ENCODE measurements at places on chromosomes 11 and 22.

DNA sequence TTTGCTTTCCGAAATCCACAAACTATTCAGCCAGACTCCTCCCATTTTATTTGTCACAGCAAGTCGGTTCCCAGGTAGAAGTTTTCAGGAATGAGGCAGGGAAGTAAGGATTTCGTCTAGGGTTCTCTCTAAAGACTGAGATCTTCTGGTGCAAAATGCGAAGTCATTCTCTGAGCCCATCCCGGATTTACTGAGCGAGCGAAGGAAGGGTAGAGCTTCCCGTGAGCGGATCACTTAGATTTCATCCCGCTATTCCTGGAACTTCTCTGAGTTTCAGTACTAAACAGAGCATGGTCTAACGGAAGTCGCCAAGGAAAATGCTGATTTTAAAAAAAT is 3.1 kb upstream of the CALCA start:
- no peak for DNase-seq

GRCh38 chr11:74682731-74683278 is 48.4 kb downstream of the CHRDL2 start:
- DNase-seq = no peak

DNA sequence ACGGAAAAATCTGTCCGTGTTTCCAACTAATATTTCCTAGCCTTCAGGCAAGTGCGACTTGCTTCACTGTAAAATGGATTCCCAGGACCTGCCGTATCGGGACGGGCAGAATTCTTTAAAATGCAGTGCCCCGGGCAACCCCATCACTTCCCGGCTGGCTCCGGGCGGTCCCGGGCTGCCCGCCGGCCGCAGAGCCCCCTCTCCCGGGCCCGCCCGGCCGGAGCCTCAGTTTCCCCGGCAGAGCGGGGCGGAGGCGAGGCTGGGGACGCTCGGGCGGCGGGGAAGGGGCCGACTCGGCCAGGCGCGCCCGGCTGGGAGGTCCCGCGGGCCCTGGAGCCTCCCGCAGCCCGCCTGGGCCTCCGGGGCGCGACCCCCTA is 84.2 kb upstream of the WNT7B start:
- no peak for DNase-seq

DNA sequence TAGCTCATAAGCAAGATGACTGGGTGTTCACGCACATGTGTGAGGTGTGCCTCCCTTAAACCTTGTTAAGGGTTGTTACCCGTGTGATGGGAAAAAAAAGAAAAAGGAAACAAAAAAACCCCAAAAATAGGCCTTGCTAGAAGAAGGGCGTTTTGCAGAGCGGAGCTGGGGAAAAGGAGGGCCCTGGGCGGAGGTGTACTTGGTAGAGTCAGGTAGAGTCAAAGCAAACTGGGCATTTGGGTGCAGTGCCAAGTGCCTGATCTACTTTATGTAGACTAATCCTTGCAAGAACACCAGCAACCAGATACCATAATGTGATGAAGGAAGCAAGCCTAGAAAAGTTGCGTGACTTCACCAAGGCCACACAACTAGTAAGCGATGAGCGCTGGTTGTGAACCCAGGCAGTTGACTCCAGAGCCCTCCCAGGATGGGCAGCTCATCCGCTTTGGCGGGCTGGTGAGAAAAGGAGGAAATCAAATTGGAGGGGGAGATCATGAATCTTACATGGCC is 1.2 kb upstream of the TIRAP start:
- no peak for DNase-seq

- DNase-seq = no peak
Measured at GRCh38 chr11:16373768-16374167, 17.4 kb upstream of the SOX6 start.

GRCh38 chr11:597166-597725 is 18.5 kb downstream of the IRF7 start:
- DNase-seq = no peak

GRCh38 chr11:60064111-60064510 is 7.6 kb downstream of the MS4A3 start:
- DNase-seq = no peak

- DNase-seq = peak; percentile 90
Measured at GRCh38 chr22:37225481-37225880, 13.2 kb upstream of the SSTR3 start.

DNA sequence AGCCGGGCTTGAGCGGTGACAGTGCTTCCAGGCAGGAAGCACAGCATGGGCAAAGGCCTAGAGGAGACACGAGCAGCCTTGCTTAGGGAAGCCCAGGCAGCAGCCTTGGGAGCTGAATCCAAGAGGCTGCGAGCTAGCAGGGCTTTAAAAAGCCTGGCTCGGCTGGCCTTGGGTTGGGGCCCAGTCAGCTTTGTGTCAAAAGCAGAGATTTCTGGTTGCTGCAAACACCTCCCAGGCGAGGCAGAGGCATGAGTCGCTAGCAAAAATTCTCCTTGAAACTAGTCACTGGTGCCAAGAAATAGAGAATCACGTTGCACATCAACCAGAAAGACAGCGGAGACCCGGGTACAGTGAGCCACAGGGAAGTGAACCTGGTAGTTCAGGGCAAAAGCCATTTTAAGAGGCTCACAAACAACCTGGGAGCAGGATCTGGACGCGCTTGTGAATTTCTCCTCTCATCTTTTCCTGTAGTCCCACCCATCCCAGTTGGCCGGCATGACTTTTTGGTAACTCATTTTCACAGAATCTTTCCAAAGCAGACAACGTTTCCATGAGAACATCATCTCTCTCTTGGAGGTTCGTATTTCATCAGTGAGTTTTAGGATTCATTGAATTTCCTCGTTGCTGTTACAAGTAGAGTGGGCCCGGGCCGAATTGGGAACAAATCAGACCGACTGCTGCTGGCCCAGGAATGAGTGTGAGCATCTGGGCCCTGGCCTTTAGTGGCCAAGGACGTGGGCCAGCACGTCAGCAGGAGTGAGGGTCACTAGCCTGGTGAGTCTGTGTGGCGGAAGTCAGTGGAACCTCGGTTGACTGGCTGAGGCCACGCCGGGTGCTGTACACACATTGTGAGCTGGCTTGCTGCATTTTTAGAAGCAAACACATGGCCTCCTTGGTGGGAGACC is 16.4 kb upstream of the FGF4 start:
- DNase-seq = no peak

DNA sequence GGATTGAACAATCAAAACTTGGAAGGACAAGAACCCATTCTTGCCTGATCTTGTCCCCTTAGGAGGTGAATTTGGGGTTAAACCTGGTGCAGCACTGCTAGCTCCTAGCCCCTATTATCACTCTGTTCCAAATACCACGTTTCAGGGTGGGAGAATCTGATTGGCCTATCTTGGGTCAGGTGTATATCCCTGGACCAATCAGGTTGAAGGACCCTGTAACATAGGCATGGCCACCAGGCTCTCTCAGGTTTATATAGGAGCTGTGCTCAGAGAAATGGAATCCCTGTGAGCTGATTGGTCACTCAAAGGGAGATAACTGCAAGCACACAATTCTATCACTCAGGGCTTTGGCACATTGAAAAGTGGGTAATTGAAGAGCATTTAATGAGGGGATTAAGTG is 26.6 kb upstream of the AMPD3 start:
- DNase-seq = no peak

- DNase-seq = no peak
Measured at GRCh38 chr11:44718057-44718456, 8.7 kb upstream of the TSPAN18 start.

- no peak for DNase-seq
Measured at GRCh38 chr11:92628401-92629292, 340.8 kb upstream of the MTNR1B start.

- DNase-seq = no peak
Measured at GRCh38 chr11:46348566-46349401, 1.5 kb downstream of the DGKZ start.

DNA sequence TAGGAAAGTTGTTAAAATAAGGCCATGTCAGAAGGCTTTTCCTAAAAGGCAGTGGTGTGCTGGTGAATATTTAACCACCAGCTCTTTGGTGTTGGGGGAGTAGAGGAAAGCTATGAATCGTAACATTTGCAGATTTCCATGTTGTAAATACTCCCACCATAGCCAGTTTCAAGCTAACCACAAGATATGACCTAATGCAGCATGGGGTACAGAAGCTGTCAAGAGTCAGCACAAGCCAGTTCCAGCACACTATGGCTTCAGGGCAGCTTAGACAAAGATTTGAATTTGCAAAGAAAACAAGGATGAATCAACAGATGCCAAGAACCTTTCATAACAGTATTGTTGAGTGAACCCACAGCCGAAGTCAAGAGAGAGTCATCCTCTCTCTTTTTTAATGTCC is 40.0 kb downstream of the COMMD9 start:
- no peak for DNase-seq

GRCh38 chr11:63915961-63916836 is 765 bp downstream of the RCOR2 start:
- DNase-seq = peak; percentile 68

DNA sequence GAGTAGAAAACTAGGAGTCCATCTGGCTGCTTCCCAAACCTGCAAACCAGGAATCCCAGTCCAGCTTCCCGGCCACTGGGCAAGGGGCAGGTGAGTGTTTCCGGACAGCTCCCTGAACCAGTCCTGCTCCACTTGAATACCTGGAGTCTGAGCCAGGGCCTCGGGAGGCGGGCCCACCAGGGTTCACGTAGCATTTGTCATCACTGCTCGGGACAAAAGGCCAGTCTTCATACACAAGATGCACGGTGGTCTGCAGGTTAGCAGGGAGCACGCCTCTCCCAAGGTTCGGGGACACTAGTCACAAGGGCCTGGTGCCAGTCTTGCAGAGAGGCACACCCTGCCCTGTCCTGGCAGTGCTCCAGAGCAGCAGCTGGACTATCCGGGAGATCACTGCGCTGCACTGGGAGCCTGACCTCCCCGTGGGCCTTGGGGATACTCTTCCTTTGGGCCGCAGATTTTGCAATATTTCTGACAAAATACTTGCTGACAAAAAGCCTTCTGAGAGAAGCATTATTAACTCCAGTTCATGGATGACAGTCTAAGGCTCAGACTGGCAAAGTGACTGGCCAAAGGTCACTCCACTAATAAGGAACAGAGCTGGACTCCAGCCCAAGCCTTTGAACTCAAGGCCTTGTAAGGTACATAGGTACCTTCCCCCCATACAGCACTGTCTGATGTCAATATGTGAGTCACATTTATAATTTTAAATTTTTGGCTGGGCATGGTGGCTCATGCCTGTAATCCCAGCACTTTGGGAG is 25.1 kb downstream of the CD6 start:
- DNase-seq = no peak

DNA sequence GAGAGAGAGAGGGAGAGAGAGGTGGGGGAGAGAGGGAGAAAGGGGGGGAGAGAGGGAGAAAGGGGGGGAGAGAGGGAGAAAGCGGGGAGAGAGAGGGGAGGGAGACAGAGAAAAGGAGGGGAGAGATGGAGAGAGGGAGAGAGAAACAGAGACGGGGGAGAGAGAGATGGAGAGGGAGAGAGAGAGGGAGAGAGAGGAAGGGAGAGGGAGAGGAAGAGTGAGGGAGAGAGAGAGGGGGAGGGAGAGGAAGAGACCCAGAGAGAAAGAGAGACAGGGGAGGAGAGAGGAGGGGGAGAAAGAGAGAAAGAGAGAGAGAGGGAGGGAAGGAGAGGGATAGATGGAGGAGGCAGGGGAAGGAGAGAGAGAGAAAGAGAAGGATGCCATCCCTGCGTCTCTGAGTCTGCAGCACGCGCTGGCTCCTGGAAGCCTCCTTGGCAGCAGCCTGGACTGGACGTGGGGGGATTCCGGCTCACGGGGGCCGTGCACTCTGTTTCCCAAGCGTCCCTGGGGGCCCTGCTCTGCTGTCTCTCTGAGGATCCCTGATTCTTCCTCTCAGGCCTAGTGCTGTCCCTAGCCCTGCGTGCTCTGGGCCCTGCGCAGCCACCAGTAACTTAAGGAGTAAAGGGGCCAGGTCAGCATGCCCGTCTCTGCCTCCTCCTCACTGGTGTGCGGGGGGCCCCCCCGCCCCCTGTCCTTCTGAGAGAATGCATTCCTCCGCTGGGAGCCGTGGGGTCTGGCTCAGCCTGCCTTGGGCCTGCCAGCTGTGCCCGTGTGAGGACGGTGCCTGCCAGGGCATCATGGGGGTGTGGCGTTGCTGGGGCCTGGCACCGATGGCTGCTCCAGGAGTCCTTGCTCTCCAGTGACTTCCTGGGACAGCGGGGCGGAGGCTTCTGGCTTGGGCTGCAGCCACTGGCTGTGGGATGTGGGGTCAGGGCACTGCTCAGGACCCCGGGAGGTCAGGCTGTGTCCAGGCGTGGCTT is 429.5 kb downstream of the TBC1D22A start:
- no peak for DNase-seq

DNA sequence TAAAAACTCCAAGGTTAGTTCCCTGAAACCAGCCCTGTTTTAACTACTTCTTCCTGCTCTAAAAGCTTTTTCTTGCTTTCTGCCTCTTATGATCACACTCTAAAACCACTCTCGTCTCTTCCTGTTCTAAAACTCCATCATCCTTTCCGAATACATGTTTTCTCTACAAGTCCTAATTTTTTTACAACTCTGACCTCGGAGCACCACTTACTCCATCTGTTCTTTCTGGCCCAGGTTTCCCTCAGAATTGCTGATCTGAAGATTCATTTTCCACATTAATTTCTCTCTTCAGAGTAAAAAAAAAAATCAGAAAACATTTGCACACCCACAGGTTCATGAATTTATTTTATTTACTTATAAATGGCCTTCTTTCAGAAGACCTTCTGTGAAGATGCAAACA is 265.7 kb upstream of the CADM1 start:
- no peak for DNase-seq

DNA sequence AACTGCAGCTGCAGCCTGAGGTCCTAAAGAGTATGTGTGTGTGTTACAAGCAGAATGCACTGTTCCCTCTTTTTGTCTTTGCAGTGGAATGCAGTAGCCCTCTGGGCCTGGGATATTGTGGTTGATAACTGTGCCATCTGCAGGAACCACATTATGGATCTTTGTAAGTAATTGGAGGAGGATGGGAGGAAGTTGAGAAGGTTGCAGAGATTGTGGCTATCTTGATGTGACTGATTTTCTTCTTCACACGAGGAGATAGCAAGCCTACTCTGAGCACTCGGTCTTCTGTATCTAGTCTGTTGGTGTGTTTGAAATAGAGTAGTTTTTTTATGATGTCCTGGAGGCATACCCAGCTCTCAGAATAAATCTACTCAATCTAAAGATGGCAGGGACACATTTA is 2.3 kb downstream of the RBX1 start:
- DNase-seq = no peak

DNA sequence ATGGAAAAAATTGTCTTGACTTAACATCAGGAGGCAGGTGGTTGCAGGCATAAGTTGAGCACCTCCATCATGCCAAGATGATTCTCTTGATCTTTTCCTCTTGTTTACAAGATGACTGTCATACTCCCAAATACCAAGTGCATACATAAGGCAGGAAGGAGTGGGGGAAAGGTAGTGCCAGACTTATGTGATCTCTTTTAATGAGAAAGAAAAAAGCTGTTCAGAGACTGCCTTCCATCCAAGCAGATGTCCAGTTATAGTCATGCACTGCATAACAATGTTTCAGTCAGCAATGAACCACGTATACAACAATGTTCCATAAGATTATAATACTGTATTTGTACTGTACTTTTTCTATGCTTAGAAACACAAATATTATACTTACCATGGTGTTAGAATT is 135.7 kb downstream of the EHF start:
- no peak for DNase-seq

All from NCI-H524 (cell line).